Activated CD4-positive, alpha-beta T cell treated with anti-CD3 and anti-CD28 coated beads, Interleukin-2, amount 50 U/mL, for 4 hours (primary cell): ENCODE measurements at places on chromosomes 16 and 17.

- no peak for DNase-seq
Observed at GRCh38 chr17:77864234-77865111, 94.0 kb upstream of the TNRC6C start.

- DNase-seq = no peak
Observed at GRCh38 chr16:87263418-87264052, 53.7 kb downstream of the C16orf95 start.

DNA sequence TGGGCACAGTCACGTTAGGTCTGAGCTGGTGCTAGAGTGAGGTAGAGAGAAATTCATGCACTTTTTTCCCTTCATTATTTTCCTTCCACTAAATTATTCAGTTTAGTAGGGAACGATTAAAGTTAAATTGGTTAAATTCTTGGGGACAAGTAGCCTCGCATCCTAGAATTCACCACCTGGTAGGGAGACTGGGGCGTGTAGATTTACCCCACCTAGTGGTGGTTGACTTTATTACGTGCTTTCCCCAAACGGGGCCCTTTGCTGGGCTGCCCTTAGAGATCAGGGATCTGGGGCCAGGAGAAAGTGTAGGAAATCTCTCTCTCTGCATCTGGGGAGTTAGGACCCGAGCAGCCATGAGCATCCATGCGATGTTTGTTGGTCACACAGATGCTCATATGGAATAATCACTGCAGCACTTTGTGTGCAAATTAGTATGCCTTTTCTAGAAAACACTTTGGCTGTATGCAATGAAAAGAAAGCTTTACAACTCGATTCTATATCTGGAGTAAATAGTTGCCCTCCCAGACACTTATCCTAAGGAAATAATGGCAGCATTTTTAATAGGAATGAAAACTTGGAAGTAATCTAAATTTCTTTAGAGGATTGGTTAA is 107.0 kb downstream of the PLCG2 start:
- DNase-seq = no peak

DNA sequence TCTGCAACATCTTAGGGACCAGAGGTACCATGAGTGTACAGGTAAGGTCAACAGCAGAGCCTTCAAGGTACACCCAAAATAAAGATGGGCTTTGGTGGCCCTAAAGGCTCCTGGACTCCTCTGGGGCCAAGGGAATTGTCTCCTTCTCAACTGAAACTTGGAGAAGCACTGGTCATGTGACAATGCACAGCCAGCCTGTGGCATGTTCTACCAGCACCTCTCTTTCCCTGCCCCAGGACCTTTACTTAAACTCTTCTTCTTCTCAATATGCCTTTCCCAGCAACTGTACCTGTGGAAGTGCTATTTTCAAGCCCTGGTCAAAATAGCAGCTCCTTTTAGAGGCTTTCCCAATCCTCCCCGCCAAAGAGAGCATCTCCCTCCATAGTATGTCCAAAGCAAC is 28.4 kb downstream of the PIPOX start:
- no peak for DNase-seq

DNA sequence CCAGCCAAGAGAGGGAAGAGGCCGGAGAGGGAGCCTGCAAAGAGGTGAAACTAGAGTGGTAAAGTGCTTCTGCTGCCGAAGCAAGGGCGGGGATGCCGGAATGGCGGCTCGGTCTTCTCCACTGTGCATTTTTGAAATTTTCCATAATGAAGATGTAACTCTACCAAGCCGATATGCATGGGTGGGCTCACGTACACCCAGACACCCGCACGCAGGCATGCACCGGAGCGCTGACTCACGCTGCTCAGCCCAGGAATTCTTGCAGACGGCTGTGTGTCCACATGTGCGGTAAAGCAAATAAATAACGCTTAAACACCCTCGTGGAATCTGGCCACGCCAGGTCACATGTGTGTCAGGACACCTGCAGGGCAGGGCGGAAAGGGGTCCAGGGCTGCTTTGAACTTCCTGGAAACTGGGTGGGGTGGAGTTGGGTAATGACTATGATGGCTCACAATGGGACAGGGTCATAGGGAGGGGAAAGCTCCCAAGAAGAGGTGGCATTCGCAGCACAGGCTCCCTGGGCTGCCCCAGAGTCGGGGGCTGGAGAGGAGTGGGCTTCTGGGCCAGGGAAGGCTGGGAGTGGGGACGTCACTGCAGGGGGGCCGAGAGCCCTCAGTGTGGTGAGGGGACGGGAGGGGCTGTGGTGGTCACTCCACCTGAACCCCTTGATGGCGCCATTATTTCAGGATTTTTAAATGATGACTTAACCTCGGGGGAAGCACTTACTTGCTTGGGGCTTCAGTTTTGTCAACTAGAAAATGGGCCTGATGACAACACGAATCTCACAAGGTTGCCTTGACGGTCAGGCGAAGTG is 265.5 kb downstream of the PARN start:
- no peak for DNase-seq

DNA sequence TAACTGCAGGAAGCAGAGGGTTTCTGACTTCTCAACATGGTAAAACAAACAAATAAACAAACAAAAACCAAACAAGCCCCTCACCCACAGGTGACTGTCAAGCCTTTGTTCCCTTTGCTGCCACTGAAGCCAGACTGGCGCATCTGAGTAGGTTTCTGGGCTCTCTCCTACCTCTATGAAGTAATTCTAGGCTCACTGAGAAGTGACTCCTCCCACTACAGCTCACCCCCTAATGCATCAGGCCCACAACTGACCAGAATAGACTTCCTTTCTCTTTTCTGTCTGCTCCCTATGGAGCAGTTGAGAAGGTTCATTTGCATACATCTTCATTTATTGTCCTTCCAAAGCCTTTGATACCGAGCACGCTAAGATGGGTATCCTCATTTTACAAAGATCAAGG is 77.0 kb upstream of the CCL2 start:
- no peak for DNase-seq
